ENCODE measurements at places on chromosomes 6 and 20. TPM values are rescaled to one million over a fixed set of nuclear protein-coding genes. Genes with fewer than 3 reads are reported as not detected.
A peak's percentile ranks its signal among the peaks of the same experiment; 100 is the strongest.

DNA sequence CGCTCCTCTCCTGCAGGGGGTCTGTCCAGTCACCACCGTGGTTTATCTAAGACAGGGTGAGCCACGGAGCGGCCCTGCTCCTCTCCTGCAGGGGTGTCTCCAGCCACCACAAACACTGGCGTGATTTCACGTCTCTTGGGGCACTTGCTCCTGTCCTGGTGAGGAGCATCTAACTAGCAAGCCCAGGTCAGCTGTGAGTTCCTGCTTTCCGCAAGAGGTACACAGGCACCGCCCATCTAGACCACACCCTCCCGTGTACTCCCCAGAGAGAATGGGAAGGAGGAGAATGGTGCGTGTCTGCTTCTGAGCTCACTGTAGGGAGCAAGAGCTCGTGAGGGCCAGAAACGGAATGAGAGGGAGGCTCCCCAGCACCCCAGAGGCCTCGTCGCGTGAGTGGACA is 40.7 kb downstream of the DACT2 start:
- DNase-seq = no peak

The GPX5 gene
- not detected for polyA plus RNA-seq

- DNase-seq = no peak
Measured at GRCh38 chr6:69622230-69622629, 174.6 kb downstream of the LMBRD1 start.

DNA sequence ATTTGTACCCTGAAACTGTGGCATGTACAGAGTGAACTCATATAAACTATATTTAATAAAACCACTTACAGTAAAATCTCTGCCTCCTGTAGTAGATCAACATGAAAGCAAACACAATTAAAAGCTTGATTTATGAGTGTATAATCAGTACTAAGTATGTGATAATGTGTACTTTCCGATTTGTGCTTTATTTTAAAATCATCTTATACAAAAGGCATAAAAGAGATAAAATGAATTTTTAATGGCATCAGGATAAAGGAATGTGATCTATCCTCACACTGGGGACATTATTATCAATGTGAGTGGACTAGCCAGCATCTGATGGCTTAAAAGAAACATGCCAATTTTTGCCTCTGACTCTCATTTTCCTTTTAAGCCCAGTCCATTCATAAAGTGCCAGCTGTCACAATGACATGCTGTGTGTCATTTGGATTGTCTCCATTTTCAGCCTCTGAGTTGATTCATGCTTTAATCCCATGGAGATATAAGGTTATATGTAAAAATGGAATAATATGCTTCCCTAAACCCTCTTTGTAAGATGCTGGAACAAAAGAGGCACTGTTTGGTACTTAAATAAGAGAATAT is 831.6 kb upstream of the EYS start:
- DNase-seq = peak; percentile 4

DNA sequence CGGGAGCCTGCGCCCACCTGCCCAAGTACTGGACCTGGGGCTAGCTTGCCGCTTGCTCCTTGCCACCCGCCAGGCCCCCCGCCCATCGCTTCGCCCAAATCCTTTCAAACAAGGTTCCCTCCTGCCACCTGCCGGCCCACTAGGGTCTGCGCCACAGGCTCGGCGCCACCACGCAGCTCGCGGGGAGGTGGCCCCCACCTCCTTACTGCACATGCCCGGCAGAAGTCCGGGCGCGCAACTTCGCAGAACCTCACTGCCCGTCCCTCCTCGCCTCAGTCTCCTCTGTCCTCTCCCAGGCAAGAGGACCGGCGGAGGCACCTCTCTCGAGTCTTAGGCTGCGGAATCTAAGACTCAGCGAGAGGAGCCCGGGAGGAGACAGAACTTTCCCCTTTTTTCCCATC is 11.2 kb downstream of the GNAS-AS1 start:
- peak; percentile 79 for DNase-seq

DNA sequence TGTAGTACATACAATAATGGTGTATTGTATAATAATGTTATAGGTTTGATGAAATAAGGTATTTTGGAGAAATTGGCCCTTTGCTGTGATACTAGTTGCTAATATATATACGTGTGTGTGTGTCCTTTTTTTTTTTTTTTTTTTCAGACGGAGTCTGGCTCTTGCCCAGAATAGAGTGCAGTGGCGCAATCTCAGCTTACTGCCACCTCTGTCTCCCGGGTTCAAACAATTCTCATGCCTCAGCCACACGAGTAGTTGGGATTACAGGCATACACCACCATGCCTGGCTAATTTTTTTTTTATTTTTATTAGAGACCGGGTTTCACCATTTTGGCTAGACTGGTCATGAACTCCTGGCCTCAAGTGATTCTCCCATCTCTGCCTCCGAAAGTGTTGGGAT is 23.3 kb downstream of the SENP6 start:
- no peak for DNase-seq

GRCh38 chr6:586553-586952 is 70.3 kb downstream of the HUS1B start:
- DNase-seq = no peak

DNA sequence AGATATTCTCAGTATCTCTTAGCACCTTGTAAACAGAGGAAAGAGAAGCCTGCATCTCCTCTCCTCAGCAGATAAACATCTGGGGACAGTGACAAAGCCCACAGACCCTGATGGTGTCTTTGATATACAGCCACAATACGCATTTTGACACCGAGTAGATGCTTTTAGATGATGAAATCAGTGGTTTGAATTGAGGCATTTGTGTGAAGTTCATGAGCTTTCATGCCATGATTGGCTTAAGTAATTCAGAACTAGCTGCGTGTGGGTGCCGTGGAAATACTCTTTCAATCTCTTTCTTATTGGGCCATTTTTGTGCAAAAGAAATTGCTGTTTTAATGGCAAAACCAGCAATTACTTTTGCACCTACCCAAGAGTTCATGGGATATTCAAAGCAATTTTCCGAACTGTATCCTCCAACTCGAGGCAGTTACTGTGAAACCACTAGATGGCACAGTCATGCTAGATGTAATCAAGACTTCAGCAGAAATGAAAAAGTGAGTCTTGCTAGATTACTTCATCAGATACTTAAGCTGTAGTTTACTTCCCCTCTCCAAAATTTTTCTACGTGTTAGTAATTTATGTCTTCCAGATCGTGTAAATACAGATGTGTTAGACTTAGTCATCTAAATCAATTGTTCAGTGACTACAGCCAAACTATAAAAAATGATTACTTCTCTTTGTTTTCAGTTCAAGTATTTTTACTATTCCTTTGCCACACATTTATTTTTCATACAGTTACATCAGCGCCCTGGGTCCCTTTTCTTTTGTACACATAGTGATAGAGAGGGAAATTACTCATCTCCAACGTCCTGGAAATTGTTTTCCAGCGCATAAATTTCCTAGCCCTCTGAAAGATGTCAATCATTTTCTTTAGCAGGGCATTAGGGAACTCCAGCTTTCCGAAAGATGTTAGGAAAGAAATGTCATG is 49.4 kb downstream of the IYD start:
- DNase-seq = peak; percentile 77

DNA sequence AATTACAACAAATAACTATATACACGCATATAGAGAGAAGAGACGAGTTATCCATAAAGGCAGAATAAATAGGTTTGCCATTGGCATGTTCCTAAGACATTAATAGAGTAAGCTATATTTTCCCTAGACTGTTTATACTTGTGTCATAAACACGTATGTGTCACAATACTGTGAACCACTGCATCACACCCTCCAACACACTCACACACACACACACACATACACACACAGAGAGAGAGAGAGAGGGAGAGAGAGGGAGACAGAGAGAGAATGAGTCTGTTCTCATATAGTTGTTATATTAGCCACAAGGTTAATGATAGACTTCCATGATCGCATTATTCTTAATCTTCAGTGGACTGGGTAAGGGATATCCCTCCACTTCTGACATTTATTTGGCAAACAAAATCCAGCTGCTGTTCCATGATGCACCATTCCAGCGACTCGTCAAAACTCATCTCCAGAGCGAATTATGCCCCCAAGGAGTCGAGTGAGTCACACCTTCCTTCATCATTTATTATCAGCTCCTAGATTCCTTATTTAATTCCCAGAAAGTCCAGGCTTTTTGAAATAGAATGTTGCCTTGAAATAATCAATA is 82.8 kb upstream of the HIVEP1 start:
- DNase-seq = no peak

- peak; percentile 10 for DNase-seq
Measured at GRCh38 chr6:100175814-100176310, 181.8 kb upstream of the MCHR2 start.

DNA sequence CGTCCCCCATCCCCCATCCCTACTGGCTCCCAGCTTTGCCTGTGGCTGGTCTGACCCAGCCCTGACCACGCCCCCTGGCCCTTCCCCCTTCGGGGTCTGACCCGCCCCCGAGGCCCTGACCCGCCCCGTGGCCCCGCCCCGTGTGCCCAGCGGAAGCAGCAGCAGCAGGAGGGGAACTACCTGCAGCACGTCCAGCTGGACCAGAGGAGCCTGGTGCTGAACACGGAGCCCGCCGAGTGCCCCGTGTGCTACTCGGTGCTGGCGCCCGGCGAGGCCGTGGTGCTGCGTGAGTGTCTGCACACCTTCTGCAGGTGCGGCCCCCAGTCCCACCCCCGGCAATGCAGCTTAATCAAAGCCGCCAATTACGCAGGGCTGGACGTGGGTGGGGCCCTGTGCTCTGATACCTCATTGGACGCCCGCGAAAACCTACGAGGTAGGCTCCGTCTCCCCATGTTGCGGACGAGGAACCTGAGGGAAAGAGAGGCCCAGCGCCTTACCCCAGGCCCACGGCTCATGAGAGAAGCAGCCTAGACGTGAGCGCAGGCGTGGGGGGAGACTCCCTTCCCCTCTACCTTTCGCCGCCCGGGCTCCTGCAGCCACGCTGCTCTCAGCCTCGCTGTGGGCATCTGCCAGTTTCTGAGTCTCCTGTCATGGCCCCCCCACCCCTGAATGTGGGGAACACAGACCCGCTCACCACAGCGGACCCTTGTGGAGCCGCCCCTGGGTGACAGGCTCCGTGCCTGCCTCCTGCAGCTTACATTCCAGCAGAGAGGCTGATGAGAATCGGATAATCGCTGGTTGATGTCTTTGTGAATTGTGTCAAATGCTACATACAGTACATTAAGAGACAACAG is 12.8 kb downstream of the RBCK1 start:
- no peak for DNase-seq

GRCh38 chr20:39897781-39898466 is 791.1 kb downstream of the MAFB start:
- no peak for DNase-seq

GRCh38 chr6:126891158-126891557 is 227.3 kb upstream of the RSPO3 start:
- no peak for DNase-seq

DNA sequence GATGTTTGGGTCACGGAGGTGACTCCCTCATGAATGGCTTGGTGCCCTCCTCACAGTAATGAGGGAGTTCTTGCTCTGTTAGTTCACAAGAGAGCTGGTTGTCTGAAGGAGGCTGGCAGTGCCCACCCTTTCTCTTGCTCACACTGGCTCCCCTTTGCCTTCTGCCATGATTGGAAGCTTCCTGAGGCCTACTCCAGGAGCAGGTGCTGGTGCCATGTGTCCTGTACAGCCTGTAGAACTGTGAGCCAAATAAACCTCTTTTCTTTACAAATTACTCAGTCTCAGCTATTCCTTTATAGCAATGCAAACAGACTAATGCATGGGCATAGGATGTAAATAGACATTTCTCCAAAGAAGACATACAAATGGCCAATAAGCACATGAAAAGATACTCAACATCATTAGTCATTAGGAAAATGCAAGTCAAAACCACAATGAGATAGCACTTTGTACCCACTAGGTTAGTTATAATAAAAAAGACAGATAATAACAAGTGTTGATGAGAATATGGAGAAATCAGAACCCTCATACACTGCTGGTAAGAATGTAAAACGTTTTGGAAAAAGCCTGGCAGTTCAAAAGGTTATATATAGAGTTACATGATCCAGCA is 17.7 kb downstream of the C20orf203 start:
- no peak for DNase-seq

The HUS1B gene
- 0.30 TPM for polyA plus RNA-seq

DNA sequence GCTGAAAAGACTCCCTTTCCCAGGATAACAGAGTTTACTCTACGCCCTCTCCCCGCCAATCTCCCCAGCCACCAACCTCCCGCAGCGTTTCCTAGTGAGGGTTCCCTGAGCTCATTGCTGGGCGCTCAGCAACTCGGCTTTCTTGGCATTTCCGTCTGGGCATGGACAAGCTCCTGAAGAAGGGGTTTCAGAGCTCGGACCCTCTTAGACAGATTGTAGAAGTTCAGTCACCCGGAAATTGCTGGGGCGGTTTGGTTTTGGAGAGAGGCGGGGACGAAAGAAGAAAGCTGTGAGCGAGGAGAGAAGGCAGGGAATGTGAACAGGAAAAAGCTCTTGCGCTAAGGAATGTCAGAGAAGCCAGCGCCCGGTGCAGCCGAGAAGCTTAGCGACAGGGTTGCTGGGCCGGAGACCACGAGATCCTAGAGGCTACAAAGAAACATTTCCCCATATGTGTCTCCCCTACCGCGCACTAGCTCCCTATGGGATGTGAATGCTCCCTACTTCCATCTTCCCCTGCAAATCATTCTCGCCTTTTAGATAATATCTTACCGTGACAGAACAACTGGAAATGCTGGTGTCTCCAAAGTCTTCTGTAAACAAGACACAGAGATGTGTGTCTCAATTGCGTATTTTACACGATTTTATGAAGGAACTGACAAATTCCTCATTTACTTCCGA is 15.8 kb downstream of the POM121L2 start:
- DNase-seq = no peak

All from muscle of back (tissue), 13 donors.